ENCODE measurements at places on chromosomes 16 and 17.
A peak's percentile ranks its signal among the peaks of the same experiment; 100 is the strongest.

- no peak for DNase-seq
These were observed 171.0 kb downstream of the MAF start for GRCh38 chr16:79429381-79430190.

DNA sequence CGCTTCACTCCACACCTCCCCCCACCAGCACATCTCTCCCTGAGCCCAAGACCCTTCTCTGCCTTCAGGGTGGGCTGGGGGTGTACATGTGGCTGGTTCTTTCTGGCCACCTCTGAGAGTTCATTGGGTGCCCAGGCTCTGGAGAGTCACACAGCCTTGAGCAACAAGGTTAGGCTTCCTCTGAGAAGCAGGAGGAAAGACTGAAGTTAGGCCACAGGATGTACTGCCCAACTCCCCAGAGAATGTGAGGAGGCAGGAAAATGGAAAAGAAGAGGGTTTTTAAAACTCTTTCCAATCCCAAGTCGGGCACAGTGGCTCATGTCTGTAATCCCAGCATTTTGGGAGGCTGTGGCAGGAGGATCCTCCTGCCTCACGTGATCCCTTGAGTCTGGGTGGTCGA is 7.3 kb downstream of the PCGF2 start:
- no peak for DNase-seq

DNA sequence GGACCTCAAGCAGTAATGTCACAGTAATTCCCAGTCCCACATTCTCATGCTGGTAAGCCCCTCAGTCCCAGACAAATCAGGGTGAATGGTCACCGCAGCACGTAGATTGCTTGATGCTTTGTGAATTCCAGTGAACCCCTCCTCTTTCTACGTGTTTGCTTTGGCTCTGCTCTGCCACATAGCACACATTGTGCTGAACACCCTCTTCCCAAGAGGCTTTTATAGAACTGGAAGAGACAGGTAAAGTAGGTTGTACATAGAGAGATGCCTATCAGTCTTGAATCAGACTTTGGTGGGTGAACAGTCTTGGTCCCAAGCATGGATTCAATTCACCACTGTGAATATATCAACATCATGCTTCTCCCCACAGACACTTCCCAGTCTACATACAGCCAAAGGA is 579 bp upstream of the KRTAP9-6 start:
- DNase-seq, result no peak

- DNase-seq, result no peak
These were observed 32.9 kb downstream of the PGS1 start for GRCh38 chr17:78411241-78411857.

DNA sequence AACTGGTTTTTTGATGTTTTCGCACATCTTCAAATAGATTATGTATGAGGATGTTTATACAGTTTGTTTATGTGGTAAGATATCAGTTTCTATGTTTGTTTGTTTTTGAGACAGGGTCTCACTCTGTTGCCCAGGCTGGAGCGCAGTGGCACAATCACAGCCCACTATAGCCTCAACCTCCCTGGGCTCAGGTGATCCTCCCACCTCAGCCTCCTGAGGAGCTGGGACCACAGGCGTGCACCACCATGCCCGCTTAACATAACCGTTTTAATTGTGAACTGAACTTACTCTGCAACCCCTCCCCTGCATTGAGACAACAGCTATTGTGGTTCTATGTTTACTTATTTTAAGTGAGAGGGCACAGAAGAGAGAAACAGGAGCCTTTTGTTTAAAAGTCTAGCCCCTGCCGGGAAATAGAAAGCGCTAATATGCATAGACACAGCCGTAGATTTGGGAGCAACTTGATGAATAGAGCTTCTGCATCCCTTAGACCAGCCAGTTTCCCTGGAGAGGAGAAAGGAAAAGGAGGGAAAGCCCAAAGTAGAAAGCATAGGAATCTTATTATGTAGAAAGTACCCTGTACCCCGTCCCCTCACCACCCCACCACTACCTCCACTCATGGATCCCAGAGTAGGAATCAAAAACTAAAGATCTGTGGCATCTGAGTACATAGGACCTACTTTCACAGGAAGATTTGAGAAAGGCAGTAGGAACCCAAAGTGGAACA is 19.6 kb upstream of the APPBP2 start:
- no peak for DNase-seq

GRCh38 chr17:42485680-42486079 is 27.0 kb downstream of the ATP6V0A1 start:
- DNase-seq, result no peak

- no peak for DNase-seq
These were observed 150.5 kb downstream of the KATNIP start for GRCh38 chr16:27700304-27700995.

DNA sequence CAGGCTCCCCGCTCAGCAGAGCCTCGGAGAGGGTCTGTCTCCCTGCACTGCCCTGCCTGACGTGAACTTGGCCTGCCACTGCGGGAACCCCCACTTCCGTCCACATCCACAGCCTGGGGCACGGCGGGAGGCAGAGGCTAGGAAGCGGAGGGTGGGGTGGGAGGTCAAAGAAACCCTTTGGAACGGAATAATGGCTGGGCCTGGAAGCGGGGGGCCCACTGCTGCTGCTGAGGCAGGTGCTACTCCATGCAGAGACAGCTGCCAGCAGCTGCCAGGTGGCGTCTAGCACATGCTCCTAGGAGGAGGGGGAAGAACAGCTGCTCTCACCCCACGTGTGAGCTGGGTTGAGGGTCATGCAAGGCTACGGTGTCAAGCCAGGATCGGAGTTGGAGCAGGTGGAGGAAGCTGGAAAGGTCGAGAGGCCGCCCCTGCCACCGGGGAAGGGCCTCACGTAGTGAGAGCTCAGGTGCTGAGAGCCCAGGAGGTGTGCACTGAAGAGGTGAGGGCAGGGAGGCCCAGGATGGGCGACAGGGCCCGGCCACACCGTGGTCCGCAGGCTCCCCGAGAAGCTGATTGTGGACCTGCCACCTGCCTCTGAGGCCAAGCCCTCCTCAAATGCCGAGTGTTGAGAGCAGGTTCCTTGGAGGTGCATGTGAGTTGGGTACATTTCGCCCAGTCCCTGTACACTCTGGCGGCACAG is 9.8 kb downstream of the FSCN2 start:
- no peak for DNase-seq

DNA sequence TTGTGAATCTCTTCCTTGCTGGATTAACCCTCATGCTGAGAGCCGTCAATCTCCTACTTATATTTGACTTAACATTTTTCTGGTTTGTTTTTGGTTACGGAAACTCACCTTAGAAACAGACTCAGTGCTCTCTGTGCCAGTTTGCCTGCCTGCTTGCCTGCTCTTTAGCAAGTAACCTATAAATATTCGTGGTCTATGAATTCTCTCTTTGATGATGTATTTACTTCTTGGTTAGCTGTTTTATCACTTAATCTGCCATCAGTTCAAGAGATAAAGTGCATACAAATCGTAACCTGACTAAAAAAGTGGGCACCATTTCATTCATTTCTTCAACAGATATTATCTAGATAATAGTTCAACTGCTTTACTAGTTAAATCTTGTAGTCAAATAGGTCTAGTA is 26.7 kb downstream of the CYB5B start:
- peak; percentile 33 for DNase-seq

DNA sequence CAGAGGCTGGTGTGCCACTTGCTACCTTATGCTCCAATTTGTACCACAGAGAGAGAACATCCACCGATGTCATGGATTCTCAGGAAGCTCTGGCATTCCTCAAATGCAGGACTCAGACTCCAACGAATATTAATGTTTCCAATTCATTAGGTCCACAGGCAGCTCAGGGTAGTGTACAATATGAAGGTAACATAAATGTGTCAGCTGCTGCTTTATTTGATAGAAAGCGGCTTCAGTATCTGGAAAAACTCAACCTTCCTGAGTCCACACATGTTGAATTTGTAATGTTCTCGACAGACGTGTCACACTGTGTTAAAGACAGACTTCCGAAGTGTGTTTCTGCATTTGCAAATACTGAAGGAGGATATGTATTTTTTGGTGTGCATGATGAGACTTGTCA is 16.1 kb downstream of the SLFN5 start:
- no peak for DNase-seq

GRCh38 chr17:80880648-80880985 is 111.0 kb upstream of the CHMP6 start:
- no peak for DNase-seq

GRCh38 chr16:66603537-66604375 is 748 bp upstream of the CMTM3 start:
- peak; percentile 88 for DNase-seq

DNA sequence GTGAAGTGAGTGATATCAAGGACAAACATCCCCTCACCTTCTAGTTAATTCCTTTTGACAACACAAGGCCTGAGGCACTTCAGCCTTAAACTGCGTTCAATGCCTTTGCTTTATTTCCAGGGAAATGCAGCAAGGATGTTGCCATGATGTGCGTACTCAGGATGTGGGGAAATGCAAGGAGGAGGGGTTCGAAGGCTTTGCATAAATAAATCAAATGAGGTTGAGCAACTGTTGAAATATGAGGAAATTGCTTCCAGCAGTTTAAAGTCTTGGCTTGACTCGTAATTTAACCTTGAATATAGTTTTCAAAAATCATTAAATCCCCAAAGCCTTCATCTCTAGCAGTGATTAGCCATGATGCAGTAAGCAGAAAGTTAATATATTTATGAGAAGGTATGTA is 81.8 kb upstream of the CCL2 start:
- no peak for DNase-seq

GRCh38 chr17:58556833-58557250 is 42.4 kb upstream of the MTMR4 start:
- DNase-seq, result no peak

DNA sequence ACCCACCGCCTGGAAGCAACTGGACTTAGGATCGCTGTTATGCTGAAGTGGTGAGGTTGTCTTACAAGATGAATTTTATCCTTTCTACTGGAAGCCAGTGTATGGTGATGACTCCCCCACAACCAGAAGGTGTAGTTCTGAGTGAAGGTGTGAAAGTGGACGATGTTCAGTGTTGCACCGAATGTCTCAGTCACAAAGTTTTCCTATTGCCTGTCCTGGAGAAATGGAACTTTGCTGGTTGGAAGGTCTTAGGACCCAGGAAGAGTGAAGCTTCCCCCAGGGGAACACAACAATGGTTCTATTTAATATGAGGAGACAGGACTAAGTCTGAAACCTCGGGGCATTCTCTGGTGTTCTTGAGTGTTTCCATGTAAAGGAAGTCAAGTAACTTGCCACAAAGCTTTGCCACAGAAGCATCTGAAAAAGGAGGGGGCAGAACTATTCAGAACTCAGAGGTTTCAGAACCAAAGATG is 44.2 kb downstream of the USP22 start:
- no peak for DNase-seq

- no peak for DNase-seq
These were observed 165.4 kb upstream of the MAF start for GRCh38 chr16:79765901-79766394.

DNA sequence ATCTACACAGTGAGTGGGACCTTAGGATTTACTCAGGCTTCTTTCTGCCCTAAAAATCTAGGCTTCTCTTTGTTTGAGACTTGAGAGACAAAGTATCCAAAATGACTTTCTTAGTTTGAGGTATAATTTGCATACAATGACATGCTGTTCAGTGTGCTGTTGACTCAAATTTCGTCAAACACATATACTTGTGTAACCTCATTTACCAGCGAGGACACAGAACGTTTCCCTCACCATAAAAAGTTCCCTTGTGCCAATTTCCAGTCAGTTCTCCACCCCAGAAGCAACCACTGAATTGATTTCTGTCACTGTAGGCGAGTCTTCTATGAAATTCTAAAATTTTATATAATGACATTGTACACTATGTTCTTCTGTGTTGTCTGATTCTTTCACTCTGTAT is 68.0 kb upstream of the MAF start:
- DNase-seq, result no peak

GRCh38 chr17:75487351-75488070 is 27.8 kb downstream of the CASKIN2 start:
- peak; percentile 55 for DNase-seq

DNA sequence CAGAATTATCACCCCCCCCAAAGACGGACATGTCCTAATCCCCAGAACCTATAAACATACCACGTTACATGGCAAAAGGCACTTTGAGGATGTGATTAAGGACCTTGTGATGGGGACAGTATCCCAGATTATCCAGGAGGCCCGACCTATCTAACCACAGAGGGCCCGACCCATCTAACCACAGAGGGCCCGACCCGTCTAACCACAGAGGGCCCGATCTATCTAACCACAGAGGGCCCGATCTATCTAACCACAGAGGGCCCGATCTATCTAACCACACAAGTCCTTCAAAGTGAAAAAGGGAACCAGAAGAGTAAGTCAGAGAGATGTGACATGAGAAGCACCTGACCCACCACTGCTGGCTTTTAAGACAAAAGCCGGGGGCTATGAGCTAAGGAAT is 56.8 kb downstream of the ANKFY1 start:
- DNase-seq, result peak; percentile 16

DNA sequence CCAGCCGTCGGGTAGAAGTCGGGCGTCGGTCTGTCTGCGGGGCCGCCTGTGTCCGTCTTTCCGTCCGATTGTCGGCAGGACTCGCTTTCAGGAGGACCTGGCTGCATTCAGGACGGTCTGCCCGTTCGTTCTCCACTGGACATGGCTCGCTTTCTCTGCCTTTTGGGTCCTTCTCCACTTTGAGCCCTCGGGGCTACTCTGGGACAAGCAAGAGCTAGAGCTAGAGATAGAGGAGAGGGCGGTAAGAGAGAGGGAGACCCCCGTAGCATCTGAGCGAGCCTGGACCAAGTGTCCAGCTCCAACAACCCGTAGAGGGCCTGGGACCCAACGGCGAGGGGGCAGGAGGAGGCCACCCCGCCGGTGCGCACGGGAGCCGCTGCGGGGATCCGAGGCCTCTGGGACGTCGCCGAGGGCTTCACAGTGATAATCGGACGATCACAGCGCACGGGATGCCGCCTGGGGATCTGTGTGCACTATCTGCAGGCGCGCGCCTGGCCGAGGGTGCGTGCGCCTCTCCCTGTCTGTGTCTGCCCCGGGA is 4.5 kb downstream of the TBX4 start:
- DNase-seq, result no peak

GRCh38 chr16:8655184-8655717 is 19.2 kb upstream of the ABAT start:
- peak; percentile 25 for DNase-seq

DNA sequence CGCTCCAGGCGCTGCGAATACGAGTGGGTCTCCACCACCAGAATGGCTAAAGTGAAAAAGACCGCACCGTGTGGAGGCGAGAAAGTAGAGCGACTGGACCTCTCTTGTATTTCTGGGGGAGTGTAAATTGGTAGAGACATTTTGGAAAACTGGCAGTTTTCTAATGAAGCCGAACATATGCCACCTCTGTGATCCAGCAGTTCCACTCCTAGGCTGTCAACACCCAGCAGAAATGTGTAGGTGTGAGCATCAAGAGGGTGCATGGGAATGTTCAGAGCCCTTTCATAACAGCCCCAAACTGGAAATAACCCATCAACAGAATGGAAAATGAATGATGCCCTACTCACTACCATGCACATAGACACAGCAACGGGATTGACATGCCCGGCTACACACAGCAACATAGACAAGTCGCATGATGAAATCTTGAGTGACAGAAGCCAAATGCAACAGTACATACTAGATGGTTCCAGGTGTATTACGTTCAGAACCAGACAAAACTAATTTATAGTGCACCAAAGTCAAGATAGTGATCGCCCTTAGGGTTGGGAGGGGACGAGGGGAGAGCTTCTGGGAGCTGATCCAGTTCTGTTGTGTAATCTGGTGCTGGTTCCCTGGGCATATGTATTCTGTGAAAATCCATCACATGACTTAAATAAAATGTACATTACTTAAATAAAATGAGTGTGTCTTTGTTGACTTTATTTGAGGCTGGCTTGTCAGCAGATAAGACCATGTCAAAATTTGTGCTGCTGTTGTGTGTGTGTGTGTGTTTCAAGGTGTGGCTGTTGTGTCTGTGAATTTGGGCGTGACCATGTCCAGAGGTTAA is 877 bp upstream of the BCL7C start:
- DNase-seq, result peak; percentile 20
